ENCODE measurements at places on chromosomes 3 and 15.

DNA sequence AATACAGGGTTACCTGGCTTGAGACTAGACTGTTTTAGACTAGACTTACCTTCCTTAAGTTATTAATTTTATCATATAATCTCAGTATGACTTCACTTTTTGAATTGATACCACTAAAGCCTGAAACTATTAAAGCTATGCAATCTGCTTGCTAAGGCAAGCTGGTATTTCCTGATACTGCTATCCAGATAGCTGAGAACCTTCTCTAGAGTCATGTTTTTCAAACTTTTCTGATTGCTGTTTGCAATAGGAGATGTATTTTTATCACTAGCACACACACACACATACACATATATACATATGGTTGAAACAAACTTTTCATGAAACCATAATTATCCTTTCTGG is 9.3 kb upstream of the MAGI1 start:
- DNase-seq, result no peak

GRCh38 chr15:67186226-67186649 is 68.2 kb downstream of the AAGAB start:
- DNase-seq, result no peak

DNA sequence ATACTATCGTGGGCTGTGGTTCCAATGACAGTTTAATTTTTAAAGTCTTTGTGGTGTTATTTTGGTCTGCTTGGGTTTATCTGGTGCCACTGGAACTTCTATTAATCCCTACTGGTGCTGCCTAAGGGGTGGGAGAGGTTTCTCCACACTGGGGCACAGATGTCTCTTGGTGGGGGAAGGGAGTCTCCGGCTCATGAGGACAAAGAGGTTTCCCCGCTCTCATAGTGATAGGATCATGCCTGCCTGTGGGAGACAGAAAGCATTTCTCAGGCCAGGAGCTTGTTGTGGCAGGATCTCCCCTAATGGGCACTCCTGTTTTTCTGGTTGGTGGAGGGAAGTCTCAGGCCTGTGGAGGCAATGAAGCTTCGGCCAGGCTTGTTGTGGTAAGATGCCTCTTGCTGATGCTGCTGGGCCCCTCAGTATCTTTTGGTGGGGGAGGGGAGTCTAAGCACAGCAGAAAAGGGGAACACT is 84.3 kb upstream of the THRB start:
- no peak for DNase-seq

DNA sequence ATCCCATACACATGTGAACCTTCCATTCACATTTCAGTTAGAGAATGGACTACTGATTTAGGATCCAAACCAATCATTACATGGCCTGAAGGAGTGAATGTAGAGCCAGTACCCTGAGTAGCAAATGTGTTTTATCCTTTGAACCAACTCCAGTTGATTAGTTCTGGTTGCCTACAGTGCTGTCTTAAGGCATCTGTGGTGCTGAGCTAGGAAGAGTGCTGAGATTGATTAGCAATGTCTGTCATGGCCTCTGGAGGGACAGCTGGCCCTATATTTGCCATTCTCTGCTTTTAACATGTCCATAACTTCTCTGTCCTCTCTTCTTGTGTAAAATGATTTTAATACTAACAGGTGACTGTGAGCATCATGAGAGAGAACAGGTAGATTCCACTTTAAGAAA is 11.1 kb downstream of the LRTM1 start:
- DNase-seq, result peak; percentile 0

DNA sequence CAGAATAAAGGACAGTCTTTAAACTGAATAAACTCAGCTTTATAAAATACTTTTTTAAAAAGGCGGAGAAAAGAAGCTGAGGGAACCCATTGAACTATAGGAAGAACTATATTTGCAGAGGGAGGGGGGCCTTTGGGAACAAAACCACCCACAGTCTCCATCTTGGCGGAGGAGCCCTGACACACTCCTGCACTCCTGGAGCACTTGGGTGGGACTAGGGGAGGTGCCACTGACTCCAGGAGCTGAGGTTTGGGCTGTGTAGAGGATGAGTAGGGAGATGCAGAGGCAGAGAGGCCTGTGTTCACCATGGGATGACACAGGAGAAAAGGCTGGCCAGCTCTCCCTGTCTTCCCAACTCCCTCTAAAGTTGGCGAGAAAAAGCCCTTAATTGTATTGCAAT is 35.8 kb downstream of the IFT122 start:
- no peak for DNase-seq

DNA sequence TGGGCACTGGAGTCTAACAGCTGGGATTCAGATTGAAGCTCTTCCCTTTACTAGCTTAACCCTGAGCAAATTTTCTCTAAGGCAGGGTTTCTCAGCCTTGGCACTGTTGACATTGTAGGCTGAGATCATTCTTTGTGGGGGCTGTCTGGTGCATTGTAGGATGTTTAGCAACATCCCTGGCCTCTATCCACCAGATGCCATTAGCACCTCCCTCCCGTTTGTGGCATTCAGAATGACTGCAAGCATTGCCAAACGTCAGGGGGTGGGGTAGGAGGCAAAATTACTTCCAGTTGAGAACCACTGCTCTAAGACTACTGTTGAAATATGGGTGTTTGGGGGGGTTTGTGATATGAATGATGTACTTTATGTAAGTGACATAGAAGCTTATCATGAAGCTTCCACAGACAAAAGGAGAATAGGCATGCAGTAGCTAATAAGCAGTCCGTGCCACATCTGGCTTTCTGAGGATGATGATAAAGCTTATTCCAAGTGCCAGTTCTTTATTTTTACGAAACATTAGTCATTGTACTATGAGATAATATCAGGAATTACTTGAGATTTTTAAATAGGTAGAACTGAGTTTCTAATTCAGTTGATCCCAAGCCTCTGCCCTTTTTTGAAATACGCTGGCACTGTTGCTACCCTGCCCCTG is 39.3 kb downstream of the NKIRAS1 start:
- no peak for DNase-seq

- DNase-seq, result peak; percentile 97
Measured at GRCh38 chr3:127304121-127304744, 16.4 kb upstream of the PRR20G start.

GRCh38 chr3:113717308-113717707 is 20.9 kb upstream of the USF3 start:
- DNase-seq, result no peak

GRCh38 chr3:151146731-151147091 is 56.3 kb downstream of the GPR171 start:
- DNase-seq, result no peak

DNA sequence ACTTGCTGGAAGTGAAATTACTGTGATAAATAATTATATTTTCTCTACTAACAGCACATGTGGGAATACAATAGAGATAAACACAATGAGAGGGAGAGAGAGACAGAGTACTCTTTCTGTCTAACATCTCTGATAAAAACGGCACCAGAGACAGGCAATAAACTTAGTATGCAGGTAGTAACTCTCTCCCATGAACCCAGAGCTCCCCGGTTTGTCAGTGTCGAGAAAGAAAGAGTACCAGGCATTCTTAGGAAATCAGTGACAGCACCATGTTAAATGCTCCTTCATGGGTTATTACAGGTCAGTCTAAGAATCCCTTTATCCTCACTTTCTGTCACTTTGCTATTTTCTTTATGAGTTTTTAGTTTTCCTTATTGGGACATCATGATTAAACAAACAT is 110.7 kb upstream of the EPHA3 start:
- no peak for DNase-seq

DNA sequence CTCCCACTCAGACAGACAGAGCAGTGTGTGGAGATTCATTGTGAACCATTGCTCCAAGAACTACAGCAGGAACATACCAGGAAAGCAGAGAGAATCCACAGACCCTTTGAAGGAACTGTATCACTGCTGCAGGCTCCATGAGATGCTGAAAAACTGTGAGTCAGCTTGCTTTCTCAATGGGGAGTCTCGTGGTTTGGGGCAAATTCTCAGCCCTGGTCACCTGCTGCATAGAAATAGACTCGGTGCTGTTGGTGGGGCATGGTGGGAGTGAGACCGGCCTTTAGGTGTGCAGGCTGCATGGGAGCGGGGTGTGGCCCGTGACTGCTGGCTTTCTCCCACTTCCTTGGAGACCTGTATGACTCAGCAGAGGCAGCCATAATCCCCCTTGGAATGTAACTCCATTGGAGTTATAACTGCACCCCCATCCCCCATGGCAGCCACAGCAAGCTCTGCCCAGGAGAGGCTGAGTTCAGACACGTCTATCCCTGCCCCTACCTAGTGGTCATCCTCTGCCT is 35.6 kb downstream of the ALCAM start:
- peak; percentile 1 for DNase-seq

DNA sequence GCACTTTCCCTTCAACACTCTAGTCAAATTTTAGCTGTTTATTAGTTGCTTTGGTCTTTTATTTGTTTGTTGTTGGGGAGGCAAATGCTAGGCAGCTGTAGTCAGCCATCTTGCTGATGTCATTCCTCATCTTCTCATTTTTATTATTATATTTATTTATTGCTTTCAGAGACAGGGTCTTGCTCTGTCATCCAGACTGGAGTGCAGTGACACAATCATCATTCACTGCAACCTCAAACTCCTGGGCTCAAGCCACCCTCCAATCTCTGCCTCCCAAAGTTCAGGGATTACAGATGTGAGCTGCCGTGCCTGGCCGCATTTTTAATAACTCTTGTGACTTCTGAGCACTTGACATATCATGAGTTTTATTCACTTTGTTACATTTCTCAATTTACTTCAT is 441.4 kb downstream of the DIPK2A start:
- DNase-seq, result peak; percentile 29

- DNase-seq, result no peak
Measured at GRCh38 chr3:143362115-143362991, 242.8 kb downstream of the CHST2 start.

- DNase-seq, result no peak
Measured at GRCh38 chr3:57234613-57235575, 7.4 kb downstream of the APPL1 start.

DNA sequence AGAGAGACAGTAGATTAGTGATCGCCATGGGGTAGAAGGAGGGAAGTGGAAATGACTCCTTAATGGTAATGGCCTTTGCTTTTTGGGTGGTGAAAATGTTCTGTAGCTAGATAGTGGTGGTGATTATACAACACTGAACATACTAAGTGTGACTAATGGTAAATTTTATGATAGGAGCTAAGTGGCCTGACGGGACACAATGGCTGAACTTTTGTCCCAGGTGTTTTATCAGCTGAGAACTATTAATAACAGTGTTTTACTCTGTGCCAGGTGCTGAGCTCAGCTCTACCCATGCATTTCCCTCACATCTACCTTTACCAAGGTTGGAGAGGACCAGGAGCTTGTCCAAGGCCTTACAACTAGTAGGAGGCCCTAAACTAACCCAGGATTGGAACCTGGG is 66.8 kb downstream of the TRIM71 start:
- DNase-seq, result no peak

DNA sequence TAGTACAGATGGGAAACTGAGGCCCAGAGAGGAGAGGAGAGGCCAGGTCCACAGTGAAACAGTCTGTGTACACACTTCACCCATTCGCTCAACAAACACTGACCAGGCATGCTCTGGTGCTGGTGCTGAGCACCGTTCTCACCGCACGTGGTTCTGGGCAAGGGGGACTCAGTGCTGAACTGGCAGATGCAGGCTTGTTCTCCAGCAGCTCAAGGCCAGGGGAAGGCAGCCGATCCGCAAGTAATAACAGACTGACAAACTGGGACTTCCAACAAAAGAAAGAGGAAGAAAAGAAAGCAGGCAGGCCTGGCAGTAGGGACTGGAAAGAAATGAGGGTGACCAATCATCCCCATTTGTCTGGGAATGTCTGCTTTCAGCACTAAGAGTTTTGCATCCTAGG is 25.6 kb upstream of the LINGO1 start:
- no peak for DNase-seq

DNA sequence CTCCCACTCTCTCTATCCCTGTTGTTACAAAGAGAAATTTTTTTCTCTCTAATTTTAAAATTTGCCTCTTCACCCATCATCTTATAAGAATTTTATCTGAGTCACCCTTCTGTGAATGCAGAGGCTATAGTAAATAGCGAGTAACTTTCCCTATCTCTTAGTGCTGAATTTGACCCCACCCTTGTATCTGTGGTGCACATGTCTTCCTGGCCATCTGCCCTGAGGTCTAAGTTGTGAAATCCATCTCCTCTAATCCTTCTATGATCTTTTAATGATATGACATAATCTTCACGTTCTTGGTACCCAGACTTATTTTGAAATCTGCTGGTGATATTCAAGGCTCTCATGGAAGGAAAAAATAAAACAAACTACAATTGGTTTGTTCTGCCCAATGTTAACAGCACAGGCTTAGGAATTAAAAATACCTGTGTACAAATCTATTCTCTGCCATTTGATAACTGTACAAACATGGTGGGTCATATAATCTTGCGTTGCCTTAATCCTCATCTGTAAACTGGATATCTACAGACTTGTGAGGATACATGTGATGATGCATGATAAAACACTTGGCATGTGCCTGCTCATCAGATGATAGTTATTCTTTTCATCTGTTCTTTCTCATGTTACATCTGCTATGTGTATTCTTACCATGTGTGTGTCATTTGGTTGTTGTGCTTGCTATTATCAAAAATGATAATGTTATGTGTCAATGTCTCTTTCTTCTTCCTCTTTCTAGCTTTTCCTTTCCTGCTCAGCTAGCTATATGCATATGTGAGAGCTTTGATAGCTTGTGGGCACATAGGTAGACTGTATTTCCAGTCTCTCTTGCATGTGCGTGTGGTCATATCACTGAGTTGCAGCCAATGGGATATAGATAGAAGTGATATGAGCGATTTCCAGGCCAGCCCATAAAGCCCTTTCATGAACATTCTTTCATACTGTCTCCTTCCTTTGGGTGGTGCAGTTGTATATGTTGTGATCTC is 13.7 kb upstream of the CCR3 start:
- no peak for DNase-seq

DNA sequence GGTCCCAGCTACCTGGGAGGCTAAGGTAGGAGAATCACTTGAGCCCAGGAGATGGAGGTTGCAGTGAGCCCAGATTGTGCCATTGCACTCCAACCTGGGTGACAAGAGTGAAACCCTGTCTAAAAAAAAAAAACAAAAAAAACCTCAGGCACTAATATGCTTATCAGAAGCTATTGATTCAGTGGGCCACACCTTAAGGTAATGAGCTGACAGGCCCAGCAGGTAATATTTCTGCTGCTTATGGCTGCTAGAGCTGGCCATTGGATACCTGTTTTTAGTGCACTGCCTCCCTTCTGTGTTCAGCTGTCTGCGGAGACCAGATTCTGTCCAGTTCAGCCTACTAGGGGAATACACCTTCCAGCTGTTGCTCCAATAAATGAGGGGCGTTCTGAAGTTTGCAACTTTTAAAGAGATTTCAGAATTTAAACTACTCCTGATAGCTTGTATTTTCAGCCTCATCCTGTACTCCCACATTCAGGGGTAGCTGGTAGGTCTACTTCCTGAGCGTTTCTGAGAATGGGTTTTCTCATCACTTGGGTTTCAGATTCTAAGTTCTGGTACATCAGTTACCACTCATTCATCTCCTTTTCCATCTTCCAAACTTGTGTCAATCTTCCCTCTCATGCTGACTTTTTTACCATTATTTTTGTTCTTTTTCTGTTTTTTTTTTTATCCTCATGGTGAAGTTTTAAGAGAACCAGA is 69.0 kb downstream of the ATP11B start:
- DNase-seq, result no peak

DNA sequence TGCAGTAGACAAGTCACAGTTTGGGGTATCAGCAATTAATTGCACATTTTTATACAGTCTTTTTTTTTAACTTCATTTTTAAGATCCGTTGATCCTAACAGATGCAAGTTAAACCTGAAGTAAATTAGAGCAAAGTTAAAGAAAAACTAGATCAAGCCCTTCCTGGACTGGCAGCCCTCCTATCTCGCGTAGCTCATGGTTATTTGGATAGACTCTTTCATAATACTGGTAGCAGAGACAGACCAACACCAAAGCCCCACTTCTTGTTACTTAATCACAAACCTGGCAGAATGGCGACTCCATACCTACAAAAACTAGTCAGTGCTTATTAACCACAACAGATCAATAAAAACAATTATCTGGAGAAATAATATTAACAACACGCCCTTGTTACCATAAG is 26.8 kb downstream of the SOX2 start:
- no peak for DNase-seq
